Stomach (tissue), 19 donors: ENCODE measurements at places on chromosomes 11 and 22. TPM values are rescaled to one million over a fixed set of nuclear protein-coding genes. Genes with fewer than 3 reads are reported as not detected.

Gene TPBGL
- total RNA-seq: not detected

Gene MFNG
- 1.7 TPM for total RNA-seq

Gene VPS51
- total RNA-seq: 2,272 TPM

Gene SCUBE1
- 4.2 TPM for total RNA-seq

Gene GLYATL1
- 13.4 TPM for total RNA-seq

Gene OR5B21
- not detected for total RNA-seq

Gene MTMR2
- total RNA-seq: 61.7 TPM

Gene C11orf86
- not detected for total RNA-seq

Gene OR2AG1
- under 0.01 TPM for total RNA-seq

Gene COMMD9
- total RNA-seq: 49.6 TPM

Gene F2
- not detected for total RNA-seq

Gene MMP8
- not detected for total RNA-seq

Gene SPI1
- 8.2 TPM for total RNA-seq

Gene CARD10
- total RNA-seq: 7.1 TPM

Gene EIF4G2
- total RNA-seq: 575 TPM

Gene ZPR1
- total RNA-seq: 24.6 TPM

Gene CPT1B
- 6.6 TPM for total RNA-seq

Gene KCNE3
- total RNA-seq: 35.1 TPM

Gene DERL3
- 14.0 TPM for total RNA-seq

Gene TTLL1
- 3.3 TPM for total RNA-seq

Gene OR9I1
- not detected for total RNA-seq

Gene BTBD18
- not detected for total RNA-seq

Gene HIC2
- 4.9 TPM for total RNA-seq

Gene MS4A6A
- total RNA-seq: 97.4 TPM

Gene ANO3
- total RNA-seq: not detected

Gene OR10D3
- not detected for total RNA-seq
